ENCODE measurements at places on chromosomes 16 and 17. TPM values are rescaled to one million over a fixed set of nuclear protein-coding genes. Genes with fewer than 3 reads are reported as not detected.

CD300H gene
- not detected for total RNA-seq

CCDC182 gene
- total RNA-seq, result not detected

MYO15A gene
- total RNA-seq, result 1.3 TPM

MPO gene
- not detected for total RNA-seq

LAT gene
- total RNA-seq, result 5.6 TPM

HSPB9 gene
- 0.33 TPM for total RNA-seq

Measured in thyroid gland (tissue), 4 donors.